ENCODE measurements at places on chromosomes 3 and 15.

DNA sequence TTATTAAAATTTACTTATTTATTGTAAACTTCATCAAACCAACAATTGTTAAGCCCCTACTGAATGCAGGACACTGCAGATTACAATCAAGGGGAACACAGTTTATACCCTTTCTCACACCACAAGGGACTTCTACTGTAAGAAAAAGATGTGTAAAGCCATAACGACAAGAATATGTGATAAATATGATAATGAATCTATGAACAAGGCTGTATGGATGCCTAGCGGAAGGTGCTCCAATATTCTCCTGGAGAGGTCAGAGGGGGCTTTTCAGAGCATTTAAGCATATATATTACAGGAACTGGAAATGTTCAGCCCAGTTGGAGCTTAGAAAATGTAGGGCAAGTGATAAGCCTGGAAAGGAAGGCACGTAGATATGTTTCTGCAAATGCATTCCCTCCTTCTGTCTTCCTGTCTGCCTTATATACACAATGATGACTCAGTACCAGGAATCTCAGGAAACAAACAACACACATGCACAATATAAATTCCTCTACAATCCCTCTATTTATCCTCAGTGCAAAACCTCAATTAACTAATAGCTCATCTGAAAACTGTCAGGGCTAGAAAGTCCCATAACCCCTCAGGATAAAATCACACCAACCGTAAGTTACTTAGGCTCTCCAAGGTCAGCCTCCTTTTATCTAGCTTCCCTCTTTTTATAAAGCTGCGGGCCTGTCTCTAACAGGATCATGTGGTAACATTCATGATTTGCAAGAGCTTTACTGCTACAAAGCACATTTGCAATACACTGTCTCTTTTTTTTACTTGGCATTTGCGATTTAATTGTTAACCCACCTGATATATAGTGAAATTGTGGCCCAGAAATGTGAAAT is 393.1 kb downstream of the LPP start:
- DNase-seq = no peak

DNA sequence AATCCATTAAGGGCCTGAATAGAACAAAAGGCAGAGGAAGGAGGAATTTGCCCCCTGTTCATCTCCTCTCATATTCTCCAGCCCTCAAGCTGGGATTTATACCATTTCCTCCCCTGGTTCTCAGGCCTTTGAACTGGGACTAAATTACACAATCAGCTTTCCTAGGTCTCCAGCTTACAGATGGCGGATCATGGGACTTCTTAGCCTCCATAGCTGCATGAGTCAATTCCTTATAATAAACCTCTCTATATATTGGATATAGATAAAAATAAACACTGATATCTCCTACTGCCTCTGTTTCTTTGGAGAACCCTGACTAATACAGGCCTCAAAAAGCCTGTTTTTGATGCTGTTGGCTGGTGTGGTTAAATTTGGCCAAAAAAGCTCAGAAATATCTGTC is 84.5 kb upstream of the TMEM108 start:
- DNase-seq = no peak

- no peak for DNase-seq
Observed at GRCh38 chr3:191523148-191523547, 62.2 kb downstream of the PYDC2 start.

- DNase-seq = no peak
Observed at GRCh38 chr15:93829115-93829870, 402.1 kb upstream of the MCTP2 start.

GRCh38 chr3:46935168-46935858 is 41.2 kb downstream of the CCDC12 start:
- no peak for DNase-seq

- DNase-seq = no peak
Observed at GRCh38 chr3:184500344-184500923, 61.2 kb upstream of the EPHB3 start.

- DNase-seq = no peak
Observed at GRCh38 chr15:58257776-58258325, 119.7 kb downstream of the AQP9 start.

DNA sequence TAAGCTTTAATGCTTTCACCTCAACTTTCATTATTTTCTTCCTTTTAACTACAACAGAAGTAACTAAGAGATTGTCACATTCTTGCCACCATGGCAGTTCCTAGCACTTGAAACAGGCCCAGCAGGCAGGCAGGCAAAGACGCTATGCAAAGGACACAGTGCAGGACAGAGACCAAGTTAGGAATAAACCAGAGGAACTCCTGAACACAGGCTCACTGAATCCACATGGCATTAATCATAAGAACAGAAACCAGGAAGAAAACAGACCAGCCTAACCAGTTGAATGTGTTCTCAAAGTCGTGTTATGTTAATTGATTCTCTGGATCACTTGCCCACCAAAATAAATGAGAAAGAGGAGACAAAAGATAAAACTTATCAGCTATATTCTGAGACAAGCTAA is 397.6 kb downstream of the TBL1XR1 start:
- DNase-seq = no peak

- no peak for DNase-seq
Observed at GRCh38 chr15:49248291-49248690, 78.2 kb downstream of the GALK2 start.

- DNase-seq = no peak
Observed at GRCh38 chr3:139238281-139239030, 105.4 kb upstream of the MRPS22 start.

DNA sequence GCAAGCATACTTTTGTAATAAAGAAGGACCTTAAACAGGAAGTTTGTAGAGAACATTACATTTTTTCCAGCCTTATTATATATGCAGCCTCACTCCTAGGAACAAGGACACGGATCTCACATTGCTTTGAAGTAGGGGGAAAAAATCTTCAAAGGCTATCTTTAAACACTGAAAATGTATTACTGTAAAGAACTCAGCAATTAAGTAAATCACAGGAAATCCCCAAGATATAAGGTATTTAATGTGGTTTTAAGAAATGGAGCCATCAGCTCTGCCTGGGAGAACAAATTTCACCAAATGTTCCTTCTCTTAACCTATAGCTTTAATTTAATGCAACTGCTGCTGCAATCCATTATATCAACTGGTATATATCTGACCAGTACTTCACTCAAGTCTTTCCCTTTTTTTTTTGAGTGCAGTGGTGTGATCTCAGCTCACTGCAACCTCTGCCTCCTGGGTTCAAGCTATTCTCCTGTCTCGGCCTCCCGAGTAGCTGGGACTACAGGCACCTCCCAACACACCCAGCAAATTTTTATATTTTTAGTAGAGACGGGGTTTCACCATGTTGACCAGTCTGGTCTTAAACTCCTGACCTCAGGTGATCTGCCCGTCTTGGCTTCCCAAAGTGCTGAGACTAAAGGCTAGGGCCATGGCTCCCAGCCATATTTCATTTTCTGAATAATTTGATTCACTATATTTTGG is 2.8 kb downstream of the BTLA start:
- no peak for DNase-seq

GRCh38 chr3:99972380-99973104 is 141.8 kb downstream of the FILIP1L start:
- no peak for DNase-seq

Data from activated naive CD8-positive, alpha-beta T cell treated with anti-CD3 and anti-CD28 coated beads, Interleukin-2, amount 50 U/mL, for 16 hours (primary cell).